Naive B cell (primary cell): ENCODE measurements at places on chromosomes 5 and 9.

DNA sequence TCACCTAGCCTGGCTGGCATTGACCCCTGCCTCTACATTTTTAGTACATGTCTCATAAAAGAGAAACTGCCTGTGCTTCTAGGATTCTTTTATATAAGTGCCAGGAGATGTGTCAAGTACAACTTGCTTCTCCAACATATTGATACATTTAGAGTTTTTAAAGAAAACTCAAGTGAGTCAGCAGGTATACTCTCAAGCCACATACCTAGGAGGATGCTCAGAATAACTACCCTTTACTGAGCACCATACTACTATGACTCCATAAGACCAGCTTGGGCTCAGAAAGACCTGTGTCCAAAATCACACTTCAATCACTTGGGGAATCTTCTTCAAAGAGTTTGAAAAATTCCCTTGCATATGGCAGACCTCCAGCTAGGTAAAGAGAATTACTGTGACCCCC is 389.8 kb upstream of the SLC24A2 start:
- DNase-seq, result no peak

DNA sequence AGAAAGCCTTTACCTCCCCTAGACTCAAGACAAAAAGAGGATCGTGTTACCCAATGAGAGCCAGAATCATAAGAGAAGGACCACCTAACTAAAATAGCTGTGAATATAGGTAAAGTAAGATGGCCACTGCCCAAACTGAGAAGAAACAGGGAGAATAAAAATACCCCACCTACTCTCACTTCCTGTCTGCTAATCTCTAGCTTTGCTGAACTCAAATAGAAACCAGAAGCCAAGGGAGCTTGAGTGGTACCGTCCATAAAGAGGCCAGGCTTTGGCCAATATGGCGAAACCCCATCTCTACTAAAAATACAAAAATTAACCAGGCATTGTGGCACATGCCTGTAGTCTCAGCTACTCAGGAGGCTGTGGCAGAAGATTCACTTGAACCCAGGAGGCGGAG is 123.0 kb upstream of the FST start:
- DNase-seq, result no peak

DNA sequence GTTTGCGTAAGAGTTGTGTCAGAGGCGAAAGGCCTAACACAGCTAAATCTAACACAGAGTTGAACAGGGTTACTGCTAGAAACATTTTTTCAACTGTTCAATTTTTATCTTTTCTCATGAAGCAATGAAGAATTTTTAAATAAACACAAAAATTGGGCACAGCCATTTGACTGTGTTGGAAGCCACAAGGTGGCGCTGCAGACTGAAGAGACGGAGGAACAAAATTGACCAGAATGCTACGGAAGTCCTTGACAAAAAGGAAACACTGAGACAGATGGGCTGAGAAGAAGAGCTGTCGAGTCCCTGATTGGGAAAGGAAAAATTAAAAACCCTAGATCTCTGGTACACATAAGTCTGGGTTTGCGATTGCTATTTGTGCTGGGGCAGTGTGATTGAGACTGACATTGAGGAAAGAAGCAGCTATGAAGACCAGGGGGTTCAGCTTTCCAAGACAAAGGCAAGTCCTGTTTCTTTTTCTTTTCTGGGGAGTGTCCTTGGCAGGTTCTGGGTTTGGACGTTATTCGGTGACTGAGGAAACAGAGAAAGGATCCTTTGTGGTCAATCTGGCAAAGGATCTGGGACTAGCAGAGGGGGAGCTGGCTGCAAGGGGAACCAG is at the start of gene PCDHB9:
TSS of gene PCDHB9 (plus strand) at position 265 of the 616 bp plus-strand sequence. CDS start at position 423, 158 bp downstream.
- DNase-seq, result peak; percentile 6

DNA sequence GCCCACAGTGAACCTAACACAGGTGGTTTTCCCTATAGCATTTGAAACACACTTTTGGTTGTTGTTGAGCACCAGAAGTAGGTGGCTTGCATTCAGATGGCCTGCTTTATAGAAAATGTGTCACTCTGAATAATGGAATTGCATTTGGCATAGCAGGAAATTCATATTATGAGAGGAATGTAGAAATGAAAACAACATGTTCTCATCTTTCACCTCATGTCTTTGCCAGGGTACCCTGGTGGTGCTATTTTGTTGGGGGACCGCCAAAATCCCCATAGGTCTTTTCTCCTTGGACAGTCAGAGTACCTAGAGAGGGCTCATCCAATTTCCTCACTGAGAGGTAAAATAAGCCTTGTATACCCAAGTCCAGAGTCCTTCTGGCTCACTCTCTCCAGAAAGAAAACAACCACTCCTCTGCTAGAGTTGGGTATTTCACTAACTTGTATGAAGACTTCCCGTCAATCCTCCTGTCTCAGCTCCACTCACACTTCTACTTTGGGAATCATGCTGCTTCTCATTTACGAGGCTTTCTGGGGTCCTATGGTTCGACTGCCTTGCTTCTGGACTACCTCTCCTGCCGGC is 67.4 kb downstream of the MRPS27 start:
- no peak for DNase-seq

- no peak for DNase-seq
Measured at GRCh38 chr5:107380654-107381053, 290.1 kb downstream of the EFNA5 start.

- DNase-seq, result no peak
Measured at GRCh38 chr9:27473111-27473529, 51.0 kb upstream of the IFNK start.

DNA sequence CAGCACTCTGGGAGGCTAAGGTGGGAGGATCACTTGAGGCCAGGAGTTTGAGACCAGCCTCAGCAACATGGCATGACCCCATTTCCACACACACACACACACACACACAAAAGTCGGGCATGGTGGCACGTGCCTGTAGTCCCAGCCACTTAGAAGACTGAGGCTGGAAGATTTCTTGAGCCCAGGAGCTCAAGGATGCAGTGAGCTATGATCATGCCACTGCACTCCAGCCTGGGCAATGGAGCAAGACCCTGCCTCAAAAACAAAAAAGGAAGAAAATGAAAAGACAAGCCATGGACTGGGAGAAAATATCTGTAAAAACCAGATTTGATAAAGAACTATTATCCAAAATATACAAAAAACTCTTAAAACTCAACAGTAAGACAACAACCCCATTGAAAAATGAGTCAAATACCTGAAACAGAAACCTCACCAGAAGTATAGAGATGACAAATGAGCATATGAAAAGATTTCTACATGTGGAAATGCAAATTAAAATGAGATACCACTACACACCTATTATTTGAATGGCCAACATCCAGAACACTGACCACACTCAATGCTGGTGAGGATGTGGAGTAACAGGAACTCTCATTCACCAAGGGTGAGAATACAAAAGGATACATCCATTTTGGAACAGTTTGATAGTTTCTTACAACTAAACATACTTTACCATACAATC is 24.7 kb downstream of the DNAJA1 start:
- no peak for DNase-seq
